AG09309 (cell line): ENCODE measurements at places on chromosomes 6 and 20.
A peak's percentile ranks its signal among the peaks of the same experiment; 100 is the strongest.

- no peak for DNase-seq
These were observed 56.2 kb downstream of the AGPAT4 start for GRCh38 chr6:161217628-161218027.

GRCh38 chr6:2984738-2985406, 13.5 kb upstream of the SERPINB6 start:
- no peak for DNase-seq

DNA sequence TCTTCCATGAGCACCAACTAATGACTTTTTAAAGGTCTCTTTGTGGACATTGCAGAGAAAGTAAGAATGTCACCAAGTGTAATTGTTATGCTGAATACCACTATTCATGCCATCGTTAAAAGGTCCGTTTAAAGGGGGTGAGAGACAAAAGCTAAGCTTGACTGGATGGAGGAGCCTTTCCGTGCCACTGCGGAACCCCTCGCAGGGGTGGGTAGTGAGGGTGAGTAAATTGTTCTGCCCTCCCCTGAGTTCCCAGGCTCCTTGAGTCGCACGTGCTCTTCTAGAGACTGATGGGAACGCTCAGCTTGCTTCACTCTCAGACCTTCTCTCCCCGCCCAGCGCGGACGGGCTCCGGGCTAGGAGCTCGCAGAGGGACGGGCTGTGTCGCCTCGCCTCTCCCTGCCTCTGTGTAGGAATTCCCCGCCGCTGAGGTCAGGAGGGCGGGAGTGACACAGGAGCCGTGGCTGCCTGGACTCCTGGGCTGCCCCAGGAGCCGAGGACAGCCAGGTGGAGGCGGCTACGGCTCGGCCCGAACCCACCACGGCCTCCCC, 314.8 kb upstream of the QKI start:
- DNase-seq, result no peak

DNA sequence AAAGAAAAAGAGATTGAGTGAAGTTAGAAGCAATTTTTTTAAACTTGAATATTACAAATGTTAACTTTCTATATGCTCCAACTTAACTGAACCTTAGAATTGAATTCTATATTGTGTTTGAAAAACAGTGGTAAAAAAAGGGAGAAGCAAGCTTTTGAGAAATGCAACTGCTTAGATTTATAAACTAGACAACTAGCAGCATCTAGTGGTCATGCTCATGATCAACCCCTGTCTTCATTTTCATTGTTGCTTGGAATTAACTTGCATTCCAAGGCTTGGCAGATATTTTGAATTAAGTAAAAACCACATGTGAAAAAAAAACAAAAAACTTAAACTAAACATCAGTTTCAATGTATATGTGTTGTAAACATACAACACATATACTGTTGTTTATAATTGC, 113.1 kb downstream of the C6orf58 start:
- DNase-seq, result no peak

- DNase-seq, result no peak
These were observed 16.5 kb downstream of the UQCC2 start for GRCh38 chr6:33694977-33695376.

GRCh38 chr6:4904461-4905025, 99.3 kb downstream of the RPP40 start:
- no peak for DNase-seq

- DNase-seq, result no peak
These were observed 45.2 kb downstream of the DEFB114 start for GRCh38 chr6:49918787-49919186.

DNA sequence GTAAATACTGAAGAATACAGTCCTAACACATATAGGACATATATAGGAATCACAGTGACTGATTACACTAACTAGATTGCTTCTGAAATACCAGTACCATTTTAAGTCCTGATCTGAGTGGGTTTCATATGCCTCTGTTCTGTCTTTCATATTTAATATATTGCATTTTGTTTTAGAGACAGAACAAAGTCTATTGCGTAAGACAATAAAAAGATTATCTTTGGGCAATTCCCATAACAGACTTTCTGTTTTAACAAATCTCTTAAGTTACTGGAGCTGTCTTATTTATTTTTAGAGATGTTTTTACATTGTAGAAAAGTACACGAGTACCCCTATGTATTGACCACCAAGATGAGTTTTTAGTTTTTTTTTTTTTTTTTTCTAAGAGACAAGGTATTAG, 29.6 kb downstream of the ANKRD6 start:
- no peak for DNase-seq

DNA sequence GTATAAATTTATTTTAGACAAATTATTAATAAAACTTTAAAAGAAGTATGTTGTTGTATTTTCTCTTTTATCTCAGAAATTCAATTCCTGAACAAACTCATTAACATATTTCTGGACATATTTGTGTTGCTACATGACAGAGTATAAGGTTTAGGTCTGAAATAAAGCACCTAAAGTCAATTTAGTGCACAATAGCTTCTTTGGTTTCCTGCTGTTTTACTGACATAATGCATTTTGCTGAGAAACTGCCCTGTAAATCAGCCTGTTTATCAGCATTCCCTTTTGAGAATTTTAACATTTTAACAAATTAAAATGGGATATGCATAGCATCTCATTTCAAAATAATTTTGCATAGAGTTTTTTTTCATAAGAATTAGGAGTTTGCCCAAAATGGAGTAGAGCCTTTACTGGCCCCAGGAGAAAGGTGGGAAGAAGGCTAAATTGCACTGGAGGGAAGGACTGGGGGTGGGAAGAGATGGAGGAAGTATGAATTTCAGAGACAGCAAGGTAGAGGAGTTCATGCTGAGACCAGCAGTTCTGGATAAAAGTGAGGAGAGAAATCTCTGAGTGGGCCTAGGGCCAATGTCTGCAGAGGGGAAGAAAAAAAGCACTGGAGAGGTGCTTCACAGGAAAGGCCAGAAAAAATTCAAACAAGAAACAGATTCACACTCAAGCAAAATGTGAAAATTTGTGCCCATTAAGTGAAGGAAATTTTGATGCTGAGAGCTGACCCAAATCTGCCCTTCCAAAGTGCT, 324.2 kb upstream of the HSF2 start:
- DNase-seq, result no peak

DNA sequence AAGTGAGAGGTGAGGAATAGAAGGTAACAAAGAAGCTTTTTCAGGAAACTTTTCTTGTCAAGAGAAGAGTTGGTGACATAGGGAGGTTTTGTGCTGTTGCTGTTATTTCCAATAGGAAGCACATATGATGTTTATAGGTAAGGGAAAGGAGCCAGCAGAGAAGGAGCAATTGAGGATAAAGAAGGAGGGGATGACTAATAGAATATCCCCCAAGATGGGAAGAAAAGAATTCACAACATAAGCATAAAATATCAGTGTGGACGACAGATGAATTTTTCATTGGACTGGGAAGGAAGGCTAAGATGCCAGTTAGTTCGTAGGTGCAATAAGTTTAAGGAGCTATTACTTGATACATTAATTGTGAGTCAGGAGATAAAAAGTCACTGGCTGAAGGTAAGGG, 8.5 kb upstream of the BEND6 start:
- DNase-seq, result no peak

GRCh38 chr6:119894811-119895210, 545.2 kb upstream of the MAN1A1 start:
- DNase-seq, result no peak

- no peak for DNase-seq
These were observed 184.3 kb downstream of the EDN1 start for GRCh38 chr6:12474167-12475140.

DNA sequence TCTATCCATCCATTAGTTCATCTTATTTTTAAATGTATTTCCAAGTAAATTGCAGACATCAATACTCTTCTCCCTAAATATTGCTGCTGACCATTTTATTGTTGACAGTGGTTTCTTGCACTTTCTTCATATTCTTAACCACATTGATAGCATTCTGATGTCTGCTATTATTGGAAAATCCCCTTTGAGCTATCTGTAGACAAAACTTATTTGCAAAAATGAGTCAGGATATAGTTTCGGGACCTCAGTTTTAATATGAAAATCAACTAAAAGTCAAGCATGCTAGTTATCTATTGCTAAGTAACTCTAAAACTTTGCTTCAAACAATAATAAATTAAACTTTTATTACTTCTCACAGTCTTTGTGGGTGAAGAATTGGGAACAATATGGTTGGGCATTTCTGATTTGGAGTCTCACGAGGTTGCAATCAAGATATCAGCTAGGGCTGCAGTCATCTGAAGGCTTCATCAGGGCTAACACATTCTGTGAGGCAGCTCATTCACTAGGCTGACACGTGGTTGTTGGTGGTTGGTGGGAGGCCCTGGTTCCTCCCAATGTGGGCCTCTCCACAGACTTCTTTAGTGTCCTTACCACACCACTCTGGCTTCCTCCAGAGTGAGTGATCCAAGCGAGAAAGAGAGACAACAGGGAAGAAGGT, 32.7 kb downstream of the CD109 start:
- DNase-seq, result no peak

GRCh38 chr6:54299542-54300269, 8.5 kb upstream of the TINAG start:
- peak; percentile 67 for DNase-seq

DNA sequence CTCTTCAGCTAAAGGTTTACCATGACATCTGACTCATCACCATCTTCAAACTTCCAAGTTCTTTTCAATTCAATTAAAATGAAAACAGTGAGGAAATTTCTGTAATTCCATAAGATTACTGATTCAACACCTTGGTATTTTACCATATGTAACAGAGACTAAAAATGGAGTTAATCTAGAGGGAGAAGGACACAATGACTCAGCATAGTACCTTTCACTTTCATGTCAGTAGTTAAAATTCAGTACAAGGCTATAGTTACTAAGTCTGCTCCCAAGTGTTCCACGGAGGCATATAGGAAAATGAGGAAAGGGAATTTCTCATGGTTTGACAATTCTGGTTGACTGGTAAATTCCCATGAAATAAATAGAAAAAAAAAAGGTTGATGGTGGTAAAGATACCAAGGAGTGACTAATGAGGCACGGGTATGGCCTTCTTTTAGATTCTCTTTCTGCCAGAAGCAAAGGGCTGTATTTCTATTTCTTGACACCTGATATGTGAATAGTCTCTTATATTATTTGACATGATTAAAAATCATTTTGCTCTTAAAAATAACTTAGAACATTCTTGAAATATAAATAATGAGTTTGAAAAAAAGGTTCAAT, 526.7 kb upstream of the ADGRB3 start:
- no peak for DNase-seq

- DNase-seq, result no peak
These were observed 40.3 kb upstream of the ZFAND3 start for GRCh38 chr6:37779111-37779800.

DNA sequence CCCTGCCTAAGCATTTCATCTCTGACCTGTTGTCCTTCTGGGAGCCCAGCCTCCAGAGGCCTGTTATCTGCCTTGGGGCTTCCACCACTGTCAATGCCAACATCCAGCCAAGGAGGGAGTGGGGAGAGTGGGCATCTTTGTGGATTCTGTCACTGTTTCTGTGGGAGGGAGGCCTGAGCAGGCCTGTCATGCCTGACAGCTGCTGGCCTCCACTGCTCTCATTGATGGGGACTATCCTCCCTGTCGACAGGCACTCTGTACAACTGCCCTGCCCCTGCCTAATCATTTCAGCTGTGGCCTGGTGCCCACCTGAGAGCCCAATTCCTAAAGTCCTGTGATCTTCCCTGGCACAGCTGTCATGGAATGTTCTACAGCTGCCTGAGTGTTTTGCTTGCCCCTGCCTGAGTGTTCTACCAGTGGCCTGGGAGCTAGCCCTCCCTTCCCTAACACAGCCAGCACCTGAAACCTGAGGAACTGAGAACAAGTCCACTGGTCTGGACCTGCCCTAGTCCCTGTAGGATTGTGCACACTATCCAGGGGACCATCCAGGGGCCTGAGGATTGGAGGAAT, 145.3 kb downstream of the FAM83B start:
- no peak for DNase-seq

DNA sequence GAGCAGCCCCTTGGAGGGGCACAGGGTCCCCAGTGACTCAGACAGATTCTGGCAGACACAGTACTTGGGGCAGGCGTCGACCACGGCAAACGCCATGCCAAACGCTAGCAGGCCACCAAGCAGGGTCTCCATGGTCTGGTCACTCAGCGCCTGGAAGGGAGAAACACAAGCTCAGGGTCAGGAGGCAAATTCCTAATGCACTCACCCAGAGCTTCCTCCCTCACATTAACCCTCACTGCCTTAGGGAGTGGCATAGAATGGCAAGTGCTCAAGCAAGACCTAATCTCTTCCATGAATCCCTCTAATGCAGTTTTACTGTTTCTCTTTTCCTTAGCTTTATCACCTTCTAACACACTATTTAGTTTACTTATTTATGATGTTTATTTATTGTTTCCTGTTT, 154.2 kb downstream of the LRFN2 start:
- DNase-seq, result no peak

DNA sequence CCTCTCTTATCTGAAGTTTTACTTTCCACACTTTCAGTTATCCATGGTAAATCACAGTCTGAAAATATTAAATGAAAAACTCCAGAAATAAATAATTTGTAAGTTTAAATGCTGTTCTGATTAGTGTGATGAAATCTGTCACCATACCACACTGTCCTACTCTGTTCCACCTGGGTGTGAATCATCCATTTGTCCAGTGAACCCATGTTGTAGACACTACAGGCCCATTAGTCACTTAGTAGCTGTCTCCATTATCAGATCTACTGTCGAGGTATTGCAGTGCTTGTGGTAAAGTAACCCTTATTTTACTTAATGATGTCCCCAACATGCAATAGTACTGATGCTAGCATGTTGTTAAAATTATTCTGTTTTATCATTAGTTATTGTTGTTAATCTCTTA, 29.2 kb upstream of the MMS22L start:
- no peak for DNase-seq

- DNase-seq, result no peak
These were observed 729.5 kb downstream of the KIF16B start for GRCh38 chr20:15843777-15844176.

- DNase-seq, result no peak
These were observed 127.0 kb downstream of the PHACTR3 start for GRCh38 chr20:59731376-59731775.

DNA sequence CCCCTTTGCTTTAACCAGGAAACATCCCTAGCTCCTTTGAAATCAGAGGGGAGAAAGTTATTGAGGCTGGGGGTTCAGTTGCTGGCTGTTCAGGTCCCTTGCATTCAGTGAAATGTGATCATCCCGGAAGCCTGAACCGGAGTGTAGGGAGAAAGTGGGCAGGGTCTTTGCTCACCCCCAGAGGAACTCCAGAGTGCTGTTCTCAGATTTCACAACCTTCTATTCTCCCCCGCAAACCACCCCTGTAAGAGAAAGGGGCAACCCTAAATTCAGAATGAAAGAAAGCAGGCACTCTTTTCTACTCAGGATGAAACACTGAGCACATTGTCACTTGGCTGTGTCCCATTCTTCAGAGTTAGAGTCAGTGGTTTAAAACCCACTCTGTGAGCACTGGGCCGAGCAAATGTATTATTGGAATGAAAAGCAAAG, 139.8 kb downstream of the KHDC1L start:
- no peak for DNase-seq

GRCh38 chr20:47484303-47484702, 17.4 kb upstream of the NCOA3 start:
- DNase-seq, result no peak

- DNase-seq, result peak; percentile 91
These were observed 6.3 kb downstream of the ADTRP start for GRCh38 chr6:11772109-11772825.

GRCh38 chr6:55886185-55886836, 10.9 kb upstream of the BMP5 start:
- no peak for DNase-seq

- no peak for DNase-seq
These were observed 98.3 kb downstream of the RAMACL start for GRCh38 chr6:166488076-166488685.

GRCh38 chr6:84467296-84467695, 239.9 kb upstream of the CEP162 start:
- no peak for DNase-seq

GRCh38 chr20:63442100-63442493, 30.4 kb downstream of the KCNQ2 start:
- no peak for DNase-seq
